DMS79 treated with DMSO at 0.1 percent for 48 hours (cell line): ENCODE measurements at places on chromosomes 11 and 22.

DNA sequence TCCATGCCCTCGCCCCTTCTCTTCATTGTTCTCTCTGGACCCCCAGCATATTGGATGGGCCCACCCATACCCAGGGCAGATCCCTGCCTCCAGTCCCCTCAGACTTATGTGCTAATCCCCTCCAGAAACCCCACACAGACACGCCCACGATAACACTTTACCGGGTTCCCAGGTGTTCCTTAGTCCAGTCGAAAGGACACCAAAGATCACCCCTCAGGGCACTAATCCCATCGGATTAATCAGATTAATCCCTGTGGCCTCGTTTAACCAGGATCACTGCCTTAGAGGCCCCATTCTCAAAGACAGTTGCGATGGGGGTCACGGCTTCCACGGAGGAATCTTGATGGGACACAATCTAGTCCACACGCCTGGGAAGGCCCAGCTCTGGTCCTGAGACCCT, 80.8 kb downstream of the SHANK2 start:
- DNase-seq = no peak

DNA sequence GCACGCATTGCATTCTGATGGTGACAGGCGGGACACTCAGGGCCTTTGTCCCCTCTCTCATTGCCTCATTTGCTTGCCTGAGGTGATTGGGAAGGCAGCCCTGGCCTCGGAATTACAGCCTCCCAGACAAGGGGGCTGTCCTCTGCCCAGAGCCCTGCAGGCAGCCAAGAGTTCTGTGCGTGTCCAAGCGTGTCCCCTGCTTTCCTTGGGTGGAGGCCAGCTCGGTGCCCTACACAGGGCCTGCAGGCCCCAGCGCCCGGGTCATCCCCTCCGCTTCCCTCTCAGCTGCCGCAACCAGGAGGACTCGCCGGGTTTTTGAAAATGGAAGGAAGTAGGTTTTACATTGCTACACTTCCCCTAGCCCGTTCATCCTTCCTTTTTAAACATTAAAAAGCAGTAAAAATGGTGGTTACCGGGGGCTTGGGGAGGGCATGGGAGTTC, 1.9 kb downstream of the GRAMD4 start:
- peak; percentile 56 for DNase-seq

DNA sequence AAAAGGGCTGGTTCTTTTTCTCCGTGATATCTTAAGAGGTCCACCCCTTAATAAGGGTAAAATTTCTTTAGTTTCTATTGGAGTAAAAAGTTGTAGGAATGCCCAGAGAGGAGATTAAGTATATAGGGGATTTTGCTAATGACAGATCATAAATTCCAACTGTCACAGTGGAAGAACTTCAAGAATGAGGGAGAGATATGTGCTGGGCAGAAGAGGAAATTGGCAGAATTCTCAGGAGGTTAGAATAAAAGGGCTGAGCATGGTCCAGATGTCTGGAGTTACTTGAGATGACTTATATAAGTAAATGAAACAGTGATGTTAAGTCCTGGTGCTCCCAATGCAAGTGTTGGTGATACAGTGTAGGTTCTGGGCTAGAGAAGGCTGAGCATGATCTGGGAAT, 417.6 kb upstream of the ARHGAP42 start:
- no peak for DNase-seq

- DNase-seq = no peak
These were observed 127.6 kb upstream of the C11orf58 start for GRCh38 chr11:16610738-16611388.

DNA sequence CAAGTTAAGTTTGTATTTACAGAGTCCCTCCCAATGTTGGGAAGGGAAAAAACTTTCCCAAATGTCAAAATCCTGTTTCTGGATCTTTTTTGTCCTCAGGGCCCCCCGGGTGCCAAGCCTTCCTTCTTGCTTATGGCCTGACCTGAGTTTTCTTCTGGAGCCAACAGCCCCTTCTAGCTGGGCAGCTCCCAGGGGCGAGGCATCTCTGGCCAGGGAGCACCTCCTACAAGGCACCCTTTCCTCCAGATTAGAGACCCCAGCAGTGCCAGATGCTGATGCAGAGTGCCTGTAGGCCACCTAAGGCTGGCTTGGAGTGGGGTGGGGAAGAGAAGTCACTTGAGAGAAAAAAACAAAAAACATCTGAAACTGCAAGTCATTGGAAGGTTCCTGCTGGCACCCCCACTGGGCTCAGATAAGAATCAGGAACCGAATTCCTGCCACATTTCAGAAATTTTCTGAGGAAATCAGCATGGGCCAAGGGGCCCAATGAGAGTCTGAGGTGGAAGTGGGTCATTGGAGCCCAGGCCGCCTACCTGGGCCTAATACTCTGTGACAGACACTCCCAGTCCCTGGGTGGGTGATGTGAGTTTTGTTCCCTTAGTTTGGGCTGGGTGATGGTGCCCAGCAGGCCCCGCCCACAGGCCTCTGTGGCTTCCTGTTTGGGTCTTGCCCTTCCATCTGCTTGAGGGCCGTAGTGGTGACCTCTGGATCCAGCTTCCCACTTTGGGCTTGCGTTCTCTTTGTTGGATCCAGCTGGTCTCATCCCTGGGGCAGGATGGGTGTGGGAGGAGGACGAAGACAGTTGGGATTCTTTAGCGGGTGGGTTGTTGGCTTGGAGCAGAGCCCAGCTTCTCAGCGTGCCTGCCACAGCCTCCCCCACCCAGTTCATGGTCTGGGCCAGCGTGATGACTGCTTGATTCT, 40.6 kb downstream of the PARVA start:
- DNase-seq = no peak

DNA sequence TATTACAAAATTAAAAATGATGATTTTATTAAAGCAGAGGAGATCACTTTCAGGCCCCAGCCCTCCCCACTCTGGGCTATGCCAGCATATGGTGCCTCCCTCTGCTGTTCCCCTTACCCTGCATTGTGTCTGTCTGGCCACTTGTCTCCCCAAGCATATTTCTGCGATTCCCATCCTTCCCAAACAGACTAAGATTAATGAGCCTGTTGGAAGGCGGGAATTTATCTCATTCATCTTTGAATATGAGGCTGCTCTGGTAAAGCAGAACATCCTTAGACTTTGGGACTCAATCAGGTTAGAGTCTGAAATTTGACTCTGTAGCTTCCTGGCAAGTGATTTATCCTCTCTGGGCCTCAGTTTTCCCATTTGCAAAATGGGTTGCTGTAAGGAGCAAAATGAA, 25.7 kb downstream of the AMPD3 start:
- DNase-seq = no peak

DNA sequence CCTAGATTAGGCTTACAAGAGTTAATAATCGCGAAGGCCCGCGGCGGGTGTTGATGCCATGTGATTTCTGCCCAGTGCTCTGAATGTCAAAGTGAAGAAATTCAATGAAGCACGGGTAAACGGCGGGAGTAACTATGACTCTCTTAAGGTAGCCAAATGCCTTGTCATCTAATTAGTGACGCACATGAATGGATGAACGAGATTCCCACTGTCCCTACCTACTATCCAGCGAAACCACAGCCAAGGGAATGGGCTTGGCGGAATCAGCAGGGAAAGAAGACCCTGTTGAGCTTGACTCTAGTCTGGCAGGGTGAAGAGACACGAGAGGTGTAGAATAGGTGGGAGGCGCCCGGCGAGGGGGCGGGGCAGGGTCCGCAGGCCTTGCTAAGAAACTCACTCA, 65.5 kb downstream of the AAMDC start:
- DNase-seq = no peak
